ENCODE measurements at places on chromosomes 3 and 15.
A peak's percentile ranks its signal among the peaks of the same experiment; 100 is the strongest.

GRCh38 chr15:40767838-40768500 lies 1.8 kb upstream of the C15orf62 start:
- DNase-seq: no peak

DNA sequence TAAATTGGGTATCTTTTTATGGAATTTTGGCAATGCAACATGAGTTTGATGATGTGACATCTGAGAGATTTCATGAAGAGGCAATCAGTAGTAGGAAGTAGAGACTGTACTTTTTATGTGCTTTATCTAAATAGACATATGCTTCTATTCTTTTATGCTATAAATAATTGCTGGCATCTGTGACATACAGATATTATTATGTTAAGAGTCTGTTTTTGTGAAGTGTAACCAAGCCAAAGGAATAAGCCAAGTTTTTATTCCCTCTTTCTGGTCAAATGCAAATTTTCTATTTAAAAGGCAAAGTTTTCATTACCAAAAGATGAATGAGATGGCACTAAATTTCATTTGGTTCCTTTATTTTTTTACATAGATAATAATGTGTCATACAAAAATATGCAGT lies 32.4 kb downstream of the PYDC2 start:
- no peak for DNase-seq

- DNase-seq: no peak
Measured at GRCh38 chr3:139491966-139492365, 15.7 kb upstream of the RBP2 start.

GRCh38 chr3:148093753-148094152 lies 604.0 kb upstream of the AGTR1 start:
- no peak for DNase-seq

GRCh38 chr15:90103701-90104329 lies 1.5 kb upstream of the IDH2 start:
- DNase-seq: no peak

DNA sequence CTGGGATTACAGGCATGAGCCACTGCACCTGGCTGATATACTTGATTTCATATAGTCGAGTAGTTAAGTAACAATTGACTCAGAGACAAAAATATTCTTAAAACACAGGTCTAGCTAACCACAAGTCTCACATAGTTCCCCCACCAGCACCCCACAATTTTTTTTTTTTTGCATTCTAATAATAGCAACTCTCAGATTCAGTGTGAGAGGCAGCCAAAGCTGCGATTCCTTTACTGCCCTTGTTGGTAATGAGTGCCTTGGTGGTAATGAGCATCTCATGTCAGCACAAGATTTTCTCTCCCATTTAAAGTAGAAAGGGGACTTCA lies 72.5 kb downstream of the WWTR1 start:
- no peak for DNase-seq

- DNase-seq: no peak
Measured at GRCh38 chr3:188542196-188542595, 388.2 kb downstream of the LPP start.

DNA sequence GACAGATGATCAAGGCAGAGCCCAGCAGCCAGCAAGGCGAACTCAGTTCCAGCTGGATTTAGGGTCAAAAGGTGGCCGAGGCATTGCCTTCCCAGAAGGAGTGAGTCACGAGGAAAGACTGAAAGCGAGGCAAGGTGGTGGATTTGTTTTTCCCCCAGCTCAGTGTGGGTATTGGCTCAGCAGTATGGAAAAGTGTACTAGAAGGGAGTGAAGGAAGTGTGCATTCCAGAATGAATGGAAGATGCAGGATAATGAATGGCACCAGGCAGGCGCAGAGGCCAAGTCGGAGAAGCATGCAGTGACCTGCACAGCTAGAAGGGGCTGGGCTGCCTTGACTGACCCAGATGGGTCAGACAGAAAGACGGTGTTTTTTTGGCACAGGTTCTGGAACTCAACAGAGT lies 46.3 kb downstream of the FOXP1 start:
- DNase-seq: peak; percentile 98

- DNase-seq: no peak
Measured at GRCh38 chr3:102741105-102741504, 306.3 kb downstream of the ZPLD1 start.

DNA sequence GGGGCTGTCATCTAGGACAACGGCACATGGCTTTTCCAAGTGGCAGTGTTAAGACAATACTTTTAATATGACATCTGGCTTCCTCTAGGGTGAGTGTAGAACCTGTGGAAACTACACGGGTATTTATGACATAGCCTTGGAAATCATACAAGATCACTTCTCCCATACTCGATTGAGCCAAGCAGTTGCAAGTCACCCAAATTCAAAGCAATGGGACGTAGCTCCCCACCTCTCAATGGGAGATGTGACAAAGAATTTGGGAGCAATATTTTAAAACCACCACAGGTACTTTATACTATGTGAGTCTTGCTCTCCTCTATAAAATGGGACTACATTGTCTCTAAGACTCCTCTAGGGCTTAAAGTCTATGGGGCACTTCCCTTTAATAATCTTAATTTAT lies 93.5 kb downstream of the TGFBR2 start:
- no peak for DNase-seq

DNA sequence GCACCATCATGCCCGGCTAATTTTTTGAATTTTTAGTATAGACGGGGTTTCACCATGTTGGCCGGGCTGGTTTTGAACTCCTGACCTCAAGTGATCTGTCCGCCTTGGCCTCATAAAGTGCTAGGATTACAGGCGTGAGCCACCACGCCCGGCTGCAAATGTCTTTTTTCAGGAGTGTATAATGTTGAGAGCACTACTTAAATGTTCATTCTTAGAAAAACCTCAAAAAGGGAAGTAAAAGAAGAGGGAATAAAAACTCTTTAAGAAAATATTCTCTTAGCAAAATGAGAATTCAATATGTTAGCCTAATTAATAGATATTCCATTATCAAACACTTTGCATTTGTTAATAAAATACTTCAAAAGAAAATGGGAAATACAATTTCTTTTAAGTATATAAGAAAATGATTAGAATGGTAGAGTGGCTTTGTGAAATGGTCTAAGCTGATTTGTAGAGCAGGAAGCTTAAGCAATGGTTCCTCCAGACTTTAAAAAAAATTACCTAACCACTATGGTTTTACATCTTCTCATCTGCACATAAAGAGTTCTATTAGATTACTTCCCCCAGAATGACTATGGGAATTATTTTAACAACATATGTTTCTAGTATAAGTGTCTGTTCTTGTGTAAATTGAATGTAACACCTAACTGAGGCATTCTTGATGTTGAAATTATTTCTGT lies 226.7 kb upstream of the ALCAM start:
- DNase-seq: no peak
